Tracheal epithelial cell (primary cell): ENCODE measurements at places on chromosomes 16 and 17. TPM values are rescaled to one million over a fixed set of nuclear protein-coding genes. Genes with fewer than 3 reads are reported as not detected.

The SLC6A4 gene
- not detected in 2 replicates for total RNA-seq

The KRTAP9-1 gene
- total RNA-seq: not detected in 2 replicates

The WDR45B gene
- 77.4 and 105 TPM in 2 replicates for total RNA-seq

The IRX3 gene
- total RNA-seq: 2.4 and 3.4 TPM in 2 replicates

The MYBBP1A gene
- total RNA-seq: 84.8 and 88.9 TPM in 2 replicates

The DCTN5 gene
- total RNA-seq: 33.0 and 48.7 TPM in 2 replicates

The C17orf67 gene
- 0.64 and 0.96 TPM in 2 replicates for total RNA-seq

The DCXR gene
- 82.7 and 109 TPM in 2 replicates for total RNA-seq

The RNF157 gene
- under 0.01 TPM in 1 of 2 replicates, not detected in the other for total RNA-seq

The DPEP3 gene
- not detected in 2 replicates for total RNA-seq

The CACNG3 gene
- total RNA-seq: not detected in 2 replicates

The ARHGAP44 gene
- 0.64 and 1.2 TPM in 2 replicates for total RNA-seq

The OMG gene
- total RNA-seq: not detected in 2 replicates

The CAMKK1 gene
- total RNA-seq: 3.2 and 5.1 TPM in 2 replicates

The SOX8 gene
- total RNA-seq: not detected in 2 replicates

The MYH2 gene
- not detected in 2 replicates for total RNA-seq

The SNAI3 gene
- under 0.01 TPM in 1 of 2 replicates, not detected in the other for total RNA-seq

The SEPTIN1 gene
- total RNA-seq: not detected in 2 replicates

The RSAD1 gene
- total RNA-seq: 9.9 and 14.1 TPM in 2 replicates

The GAS7 gene
- total RNA-seq: 0.48 and 0.64 TPM in 2 replicates

The TAOK2 gene
- 25.2 and 28.7 TPM in 2 replicates for total RNA-seq
